ENCODE measurements at places on chromosomes 2 and 18.

GRCh38 chr18:64248836-64249235, 99.9 kb upstream of the LINC00305 start:
- DNase-seq: no peak

DNA sequence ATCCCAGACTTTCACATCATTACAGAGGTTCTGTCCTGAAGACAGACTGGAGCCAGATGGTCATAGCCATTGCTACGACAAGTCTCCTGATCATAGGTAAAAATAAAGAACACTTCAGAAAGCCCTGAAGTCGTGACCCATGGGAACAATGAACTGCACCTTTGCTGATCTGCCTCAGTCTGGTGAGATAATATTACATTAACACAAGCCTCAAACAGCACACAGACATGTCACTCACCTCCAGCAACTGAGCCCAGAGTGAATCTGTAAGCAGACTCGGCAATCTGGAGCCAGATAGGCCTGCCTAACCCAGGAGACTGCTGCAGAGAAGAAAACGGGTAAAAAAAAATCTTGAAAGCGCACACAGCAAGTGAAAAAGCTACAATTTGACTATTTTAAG, 79.2 kb downstream of the SLC25A12 start:
- DNase-seq: no peak

DNA sequence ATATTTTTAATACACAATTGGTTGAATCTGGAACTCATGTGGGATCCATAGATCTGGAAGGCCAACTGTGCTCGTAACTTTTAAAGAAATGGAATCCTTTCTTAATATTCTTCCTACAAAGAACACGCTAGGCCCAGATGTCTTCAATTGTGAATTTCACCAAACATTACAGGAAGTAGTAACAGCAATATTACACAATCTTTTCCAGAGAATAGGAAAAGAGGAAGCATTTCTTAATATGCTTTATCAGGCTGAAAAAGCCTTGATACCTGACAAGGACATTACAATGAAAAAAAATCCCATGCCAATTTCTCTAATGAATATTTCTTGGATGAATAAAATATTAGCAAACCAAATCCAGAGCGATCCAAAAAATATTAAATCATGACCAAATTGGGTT, 80.3 kb upstream of the HAAO start:
- peak; percentile 86 for DNase-seq

- DNase-seq: no peak
Observed at GRCh38 chr2:98821629-98822135, 90.8 kb upstream of the MGAT4A start.

DNA sequence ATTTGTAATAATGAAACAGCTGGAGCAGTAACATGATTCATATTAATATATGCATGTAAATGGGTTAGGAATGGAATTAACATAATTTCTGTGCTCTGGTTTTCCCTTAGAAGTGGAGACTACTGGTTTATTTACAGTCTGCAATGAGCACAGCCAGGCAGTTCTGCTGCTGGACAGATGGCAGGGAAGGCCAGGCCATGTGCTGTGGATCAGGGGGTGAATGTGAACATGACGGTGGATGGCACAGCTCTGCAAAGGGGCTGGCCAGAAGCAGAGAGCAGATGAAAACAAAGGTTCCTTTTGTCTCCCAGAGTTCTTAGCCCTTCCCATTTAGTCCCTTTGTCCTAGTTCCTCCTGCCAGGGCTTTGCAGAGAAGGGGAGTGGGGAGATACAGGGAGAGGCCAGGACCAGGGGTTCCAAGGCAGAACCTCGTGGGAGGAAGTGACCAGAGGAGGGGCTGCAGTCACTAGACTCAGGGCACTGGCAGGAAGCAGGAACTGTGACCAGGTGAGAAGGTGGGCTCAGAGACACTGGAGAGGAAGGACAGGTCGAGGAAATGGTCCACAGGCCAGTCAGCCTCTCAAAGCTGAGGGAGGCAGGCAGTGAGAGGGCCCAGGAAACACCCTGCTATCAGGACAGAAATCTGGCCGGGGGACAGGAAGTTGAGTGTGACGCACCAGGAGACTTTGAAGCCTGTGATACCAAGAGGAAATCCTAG, 112.9 kb upstream of the ATP8B1 start:
- DNase-seq: peak; percentile 13

DNA sequence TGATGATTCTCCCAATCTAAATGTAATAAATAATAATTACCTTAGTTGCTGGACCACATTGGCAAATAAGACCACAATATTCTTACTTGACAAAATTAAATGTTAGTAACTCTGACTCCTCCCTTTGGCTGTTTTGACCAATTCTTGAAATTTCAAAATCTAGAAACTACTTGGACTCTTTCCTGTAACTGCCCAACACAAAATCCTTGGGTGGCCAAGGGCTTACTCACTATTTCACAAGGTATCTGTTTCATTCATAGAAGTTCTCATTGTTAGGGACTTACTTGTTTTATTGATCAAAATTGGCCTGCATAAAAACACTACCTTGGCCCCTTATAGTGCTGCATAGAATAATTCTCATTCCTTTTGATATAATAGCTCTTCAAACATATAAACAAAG, 19.4 kb downstream of the CDH20 start:
- no peak for DNase-seq

DNA sequence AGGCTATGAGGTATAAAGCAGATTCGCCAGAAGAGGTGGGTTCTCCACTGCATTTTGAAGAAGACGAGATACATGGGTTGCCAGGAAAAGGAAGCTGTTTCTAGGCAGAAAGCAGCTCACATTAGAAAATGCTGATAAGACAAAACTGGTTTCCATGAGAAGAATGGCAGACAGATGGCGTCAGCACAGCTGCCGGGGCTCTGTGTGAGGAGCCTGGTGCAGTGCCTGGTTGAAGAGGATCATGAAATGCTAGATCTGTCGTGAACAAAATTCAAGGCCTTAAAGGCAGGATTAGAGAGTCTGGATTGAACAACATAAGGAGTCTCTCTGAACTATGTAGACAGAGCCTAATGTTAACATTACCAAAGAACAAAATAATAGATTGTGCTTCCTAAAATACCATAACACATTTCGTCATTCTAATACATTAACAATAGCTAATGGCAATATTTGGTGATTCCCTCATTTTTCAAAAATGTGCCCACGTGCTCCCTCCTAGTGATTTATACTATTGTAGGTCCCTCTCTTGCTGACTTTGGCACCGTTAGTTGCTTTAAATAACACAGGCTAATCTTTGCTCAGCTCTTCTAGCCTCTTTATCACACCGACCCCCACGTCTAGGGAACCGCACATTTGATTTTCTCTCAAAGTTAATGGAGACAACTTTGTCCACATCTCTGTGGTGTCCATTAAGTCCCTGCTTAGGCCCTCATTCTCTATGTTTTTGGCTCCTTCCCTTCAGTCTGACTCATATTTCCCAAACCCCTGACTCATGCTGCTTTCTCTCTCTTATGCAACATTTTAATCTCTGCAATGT, 38.2 kb downstream of the EFEMP1 start:
- DNase-seq: peak; percentile 98

All from fibroblast of pulmonary artery (primary cell).